Lower lobe of right lung (tissue), 2 donors: ENCODE measurements at places on chromosomes 5 and 9. TPM values are rescaled to one million over a fixed set of nuclear protein-coding genes. Genes with fewer than 3 reads are reported as not detected.
A peak's percentile ranks its signal among the peaks of the same experiment; 100 is the strongest.

CTXN3 gene
- not detected for total RNA-seq

DNA sequence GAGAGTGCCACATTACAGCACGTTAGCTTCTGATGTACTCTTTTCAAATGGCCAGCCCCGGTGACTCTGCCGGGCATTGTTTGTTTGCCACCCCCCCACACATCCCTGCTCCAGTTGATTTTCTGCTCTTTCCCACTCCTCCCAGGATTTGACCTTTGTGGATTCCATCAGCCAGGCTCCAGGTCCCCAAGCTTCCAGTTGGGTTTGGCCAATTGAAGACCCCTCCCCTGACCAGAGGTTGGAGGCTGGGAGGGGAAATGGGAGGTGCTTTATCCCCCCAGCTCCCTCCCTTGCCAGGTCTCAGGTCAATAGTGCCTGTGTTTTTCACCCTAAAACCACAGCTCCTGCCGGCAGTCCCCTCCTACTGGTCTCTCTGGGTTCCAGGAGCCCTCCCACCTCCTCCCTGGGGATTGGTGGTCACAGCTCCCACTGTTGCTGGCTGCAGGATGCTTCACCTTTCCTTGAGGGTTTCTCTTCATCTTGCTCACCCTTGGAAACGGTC lies 34.9 kb downstream of the IRF1 start:
- peak overlapping the region; percentile 90 for H3K27ac ChIP-seq
- peaks cover 3% of the 10 kb centered on the region for H3K36me3 ChIP-seq
- H3K4me1 ChIP-seq = peaks cover 75% of the 10 kb centered on the region
- H3K4me3 ChIP-seq = no peak overlapping the region
- DNase-seq = no peak
- H3K27me3 ChIP-seq = no peaks in the 10 kb centered on the region

- no peak overlapping the region for H3K4me3 ChIP-seq
- no peaks in the 10 kb centered on the region for H3K4me1 ChIP-seq
- no peaks in the 10 kb centered on the region for H3K27me3 ChIP-seq
Measured at GRCh38 chr9:108889649-108890067, 27.6 kb downstream of the ACTL7A start.

DNA sequence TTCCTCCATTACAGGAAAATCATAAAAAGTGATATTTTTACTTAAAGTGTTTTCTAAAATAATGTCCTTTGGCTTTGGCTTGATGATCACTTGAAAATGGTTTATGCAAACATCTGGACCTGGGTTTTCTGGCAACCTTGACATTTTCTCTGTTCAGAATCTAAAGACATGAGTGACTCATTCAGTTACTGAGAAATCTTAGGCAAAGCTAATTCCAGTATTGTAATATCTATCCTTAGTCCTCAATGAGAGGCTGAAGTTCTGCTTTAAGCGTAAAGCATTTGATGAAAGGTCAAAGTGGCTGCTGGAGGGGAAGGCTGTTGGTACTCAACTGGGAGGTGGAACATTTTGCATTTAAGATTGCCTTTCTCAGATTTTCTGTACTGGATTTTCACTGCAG lies 2.3 kb downstream of the MAN2A1 start:
- H3K36me3 ChIP-seq = no peaks in the 10 kb centered on the region
- peaks cover 49% of the 10 kb centered on the region for H3K4me1 ChIP-seq
- no peak overlapping the region for H3K27ac ChIP-seq
- peak overlapping the region; percentile 89 for H3K4me3 ChIP-seq
- H3K27me3 ChIP-seq = no peaks in the 10 kb centered on the region
- DNase-seq = no peak

GRCh38 chr5:171598641-171599152 lies 179.2 kb downstream of the FGF18 start:
- no peaks in the 10 kb centered on the region for H3K36me3 ChIP-seq
- no peaks in the 10 kb centered on the region for H3K27me3 ChIP-seq
- no peak overlapping the region for H3K27ac ChIP-seq
